Caudate nucleus (tissue), 63 donors: ENCODE measurements at places on chromosomes 1 and 21.
A peak's percentile ranks its signal among the peaks of the same experiment; 100 is the strongest.

GRCh38 chr1:100217834-100218233, 31.8 kb downstream of the DBT start:
- DNase-seq, result no peak

- DNase-seq, result no peak
Measured at GRCh38 chr1:211830055-211830327, 572 bp downstream of the LPGAT1 start.

DNA sequence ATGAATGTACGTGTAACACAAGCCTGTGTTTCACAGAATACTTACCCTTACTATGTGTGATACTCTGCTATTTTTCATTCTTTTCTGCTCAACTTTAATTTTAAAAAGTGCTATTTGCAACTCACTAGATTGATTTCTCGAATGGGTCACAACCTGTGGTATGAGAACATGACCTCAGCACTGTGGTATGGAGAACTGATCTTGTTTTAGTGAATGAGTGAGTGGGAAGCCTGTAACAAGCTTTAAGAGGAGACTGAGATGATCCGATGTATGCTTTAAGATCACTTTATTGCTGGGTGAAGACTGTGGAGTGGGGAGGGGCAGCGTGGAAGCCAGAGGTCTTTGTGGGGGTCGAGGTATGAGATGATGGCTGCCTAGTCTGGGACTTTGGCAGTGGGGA, 21.6 kb downstream of the MECR start:
- DNase-seq, result no peak

- DNase-seq, result no peak
Measured at GRCh38 chr1:232137066-232137465, 492.9 kb downstream of the SIPA1L2 start.

DNA sequence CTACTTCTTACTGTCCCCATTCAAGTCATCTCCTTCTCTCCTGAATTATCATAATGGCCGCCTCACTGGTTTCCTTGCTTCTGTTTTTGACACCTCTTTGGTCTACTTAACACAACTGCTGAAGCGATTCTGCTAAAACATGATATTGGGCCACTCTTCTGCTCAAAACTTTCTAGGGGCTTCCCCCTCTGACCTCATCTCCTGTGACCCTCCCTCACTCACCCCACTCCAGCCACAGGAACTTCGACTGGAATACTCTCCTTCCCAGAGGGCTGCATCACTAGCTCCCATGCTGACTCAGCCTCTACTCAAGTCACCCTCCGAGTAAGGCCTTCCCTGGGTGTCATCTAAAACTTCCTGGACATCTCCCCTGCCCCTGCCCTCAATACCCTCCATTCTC, 35.7 kb downstream of the NRIP1 start:
- no peak for DNase-seq

DNA sequence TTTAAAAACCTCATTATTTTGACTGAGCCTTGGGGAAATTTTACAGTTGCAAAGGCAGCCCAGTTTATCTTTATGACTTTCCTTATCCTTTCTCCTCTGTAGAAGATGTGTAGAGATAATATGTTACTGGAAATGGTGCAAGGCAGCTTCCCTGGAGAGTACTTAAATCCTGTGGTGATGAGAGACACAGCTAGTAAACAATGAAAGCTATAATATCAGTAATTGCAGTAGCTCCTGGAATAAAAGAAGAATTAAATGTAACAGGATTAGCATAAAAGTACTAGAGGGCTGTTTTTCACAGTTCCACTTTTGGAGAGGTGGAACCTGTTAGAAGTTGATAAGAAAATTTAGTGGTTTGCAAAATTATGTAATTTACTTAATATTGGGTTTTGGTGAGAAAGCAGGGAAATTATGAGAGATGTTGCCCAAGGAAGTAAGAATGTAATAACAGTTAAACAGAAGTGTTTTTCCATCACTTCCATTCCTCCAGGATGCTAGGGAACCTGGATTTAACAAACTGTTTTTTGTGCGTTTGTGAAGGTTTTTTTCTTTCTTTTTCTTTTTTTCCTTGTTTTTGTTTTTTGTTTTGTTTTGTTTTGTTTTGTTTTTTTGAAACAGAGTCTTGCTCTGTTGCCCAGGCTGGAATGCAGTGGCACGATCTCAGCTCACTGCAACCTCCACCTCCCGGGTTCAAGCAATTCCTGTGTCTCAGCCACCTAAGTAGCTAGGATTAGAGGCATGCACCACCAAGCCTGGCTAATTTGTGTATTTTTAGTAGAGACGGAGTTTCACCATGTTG, 15.7 kb upstream of the EDEM3 start:
- no peak for DNase-seq

DNA sequence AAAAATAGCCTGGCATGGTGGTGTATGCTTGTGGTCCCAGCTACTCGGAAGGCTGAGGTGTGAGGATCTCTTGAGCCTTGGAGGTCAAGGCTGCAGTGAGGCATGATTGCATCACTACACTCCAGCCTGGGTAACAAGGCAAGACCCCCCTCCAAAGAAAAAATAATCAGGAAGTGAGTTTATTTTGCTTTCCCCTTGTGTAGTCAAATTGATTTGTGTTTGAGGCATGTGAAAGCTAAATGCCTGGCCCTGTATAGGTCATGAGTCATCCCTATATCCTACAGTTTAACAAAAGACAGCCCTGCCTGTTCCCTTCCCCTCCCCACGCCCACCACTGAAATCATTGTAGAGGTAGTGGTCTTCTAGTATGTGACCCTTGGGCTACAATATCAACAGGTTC, 241.4 kb upstream of the JUN start:
- DNase-seq, result no peak

- DNase-seq, result no peak
Measured at GRCh38 chr21:44828362-44829056, 10.6 kb upstream of the SUMO3 start.

- no peak for DNase-seq
Measured at GRCh38 chr1:60581455-60582220, 500.7 kb upstream of the NFIA start.

DNA sequence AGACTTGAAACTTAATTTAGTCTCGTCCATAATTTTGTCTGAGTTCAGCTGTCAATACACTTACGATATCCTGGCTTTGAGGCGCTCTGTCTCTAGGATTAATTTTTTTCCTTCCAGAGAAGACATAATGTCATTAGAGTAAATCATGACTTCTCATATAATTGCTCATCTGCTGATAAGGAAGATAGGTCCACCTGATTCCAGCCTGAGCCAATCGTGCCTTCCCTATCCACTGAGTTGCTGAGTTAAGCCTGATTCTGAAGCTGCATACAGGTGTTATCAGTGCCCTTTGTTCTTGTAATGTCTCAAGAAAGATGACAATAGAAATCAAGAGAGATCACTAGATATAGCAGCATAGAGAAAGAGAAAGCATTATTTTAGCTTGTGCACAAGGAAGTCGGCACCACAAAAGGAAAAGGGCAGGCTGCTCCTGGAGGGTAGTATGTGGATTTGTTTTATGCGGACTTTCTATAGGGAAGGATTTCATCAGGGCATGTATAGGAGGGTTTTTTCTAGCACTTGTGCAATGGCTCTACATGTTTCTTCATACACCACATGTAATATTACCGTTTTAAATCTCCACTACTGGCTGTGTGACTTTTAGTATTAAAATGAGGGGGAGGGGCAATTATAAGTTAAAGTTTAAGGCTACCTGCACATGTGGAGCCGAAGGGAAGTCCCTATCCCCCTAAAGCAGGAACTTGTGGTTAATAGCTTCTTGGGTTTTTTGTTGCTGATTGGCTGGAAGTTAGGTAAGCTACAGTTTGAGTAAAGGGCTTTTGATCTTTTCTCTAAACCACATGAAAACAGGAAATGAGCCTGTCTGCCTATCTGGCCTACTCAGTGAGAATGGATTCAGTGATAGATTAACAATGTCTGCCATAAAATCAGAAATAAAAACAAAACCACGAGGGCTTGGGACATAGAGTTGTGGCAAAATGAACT, 133.4 kb downstream of the PLPPR5 start:
- DNase-seq, result no peak

DNA sequence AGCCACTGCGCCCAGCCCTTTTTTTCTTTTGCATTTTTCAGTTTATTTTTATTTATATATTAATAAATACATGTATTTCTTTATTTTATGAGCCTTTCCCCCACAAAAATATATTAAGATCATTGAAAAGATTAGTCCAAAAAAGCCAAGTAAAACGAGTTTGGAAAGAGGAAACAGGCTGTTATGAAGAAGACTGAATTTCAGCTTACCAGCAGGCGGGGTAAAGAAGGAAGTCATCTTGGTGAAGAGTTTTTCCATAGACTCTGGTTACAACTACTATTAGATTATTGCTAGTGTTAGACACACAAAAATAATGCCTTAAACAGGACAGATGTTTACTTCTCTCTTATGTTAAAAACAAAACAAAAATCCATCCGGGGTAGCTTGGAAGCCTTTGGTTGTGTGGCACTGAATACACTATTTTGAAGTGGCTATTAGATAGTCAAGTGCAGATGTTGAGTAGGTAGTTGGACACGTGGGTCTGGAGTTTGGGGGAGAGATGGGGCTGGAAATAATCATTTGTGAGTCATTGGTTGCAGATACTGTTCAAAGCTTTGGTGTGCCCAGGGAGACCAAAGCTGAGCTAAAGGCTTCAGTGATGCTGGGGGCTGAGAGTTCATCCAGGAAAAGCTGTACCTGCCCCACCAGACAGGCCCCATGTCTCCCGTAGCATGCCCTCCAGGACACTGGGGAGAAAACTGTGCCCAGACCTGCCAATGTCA, 8.7 kb upstream of the LRRC71 start:
- DNase-seq, result no peak

- DNase-seq, result no peak
Measured at GRCh38 chr1:198340139-198340538, 183.3 kb downstream of the NEK7 start.

DNA sequence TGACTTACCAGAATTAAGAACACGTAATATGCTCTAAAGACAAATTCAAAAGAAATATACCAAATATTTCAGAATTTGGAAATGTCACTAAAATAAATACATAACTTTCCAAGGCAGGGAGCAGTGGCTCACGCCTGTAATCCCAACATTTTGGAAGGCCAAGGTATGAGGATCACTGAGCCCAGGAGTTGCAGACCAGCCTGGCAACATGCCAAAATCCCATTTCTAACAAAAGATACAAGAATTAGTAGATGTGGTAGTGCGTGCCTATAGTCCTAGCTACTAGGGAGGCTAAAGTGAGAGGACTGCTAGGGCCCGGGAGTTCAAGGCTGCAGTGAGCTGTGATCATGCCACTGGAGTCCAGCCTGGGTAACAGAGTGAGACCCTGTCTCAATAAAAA, 11.7 kb downstream of the LUZP1 start:
- DNase-seq, result no peak

DNA sequence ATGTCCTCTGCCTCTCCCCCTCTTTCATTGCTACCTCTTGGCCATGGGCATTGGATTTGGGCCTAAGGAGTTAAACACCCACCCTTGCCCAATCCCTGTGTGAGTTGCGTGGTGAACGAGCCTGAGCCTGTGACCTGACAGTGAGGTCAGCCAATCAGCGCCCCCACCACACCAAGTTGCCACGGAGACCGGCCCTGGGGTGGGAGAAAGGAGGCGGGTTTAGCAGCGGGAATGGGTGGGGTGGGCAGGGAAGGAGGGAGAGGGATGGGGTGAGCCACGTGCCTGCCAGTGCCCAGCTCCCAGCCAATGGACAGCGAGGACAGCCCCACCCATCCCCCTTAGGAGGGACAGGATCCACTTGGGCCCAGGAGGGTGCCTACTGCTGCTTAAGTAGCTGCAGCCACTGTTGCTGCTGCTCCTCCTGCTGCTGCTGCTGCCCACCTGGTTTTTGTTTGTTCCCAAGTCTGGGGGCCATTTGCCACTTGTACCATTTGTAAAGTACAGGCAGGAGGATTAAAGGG, 9.5 kb downstream of the ZBTB7B start:
- peak; percentile 43 for DNase-seq

DNA sequence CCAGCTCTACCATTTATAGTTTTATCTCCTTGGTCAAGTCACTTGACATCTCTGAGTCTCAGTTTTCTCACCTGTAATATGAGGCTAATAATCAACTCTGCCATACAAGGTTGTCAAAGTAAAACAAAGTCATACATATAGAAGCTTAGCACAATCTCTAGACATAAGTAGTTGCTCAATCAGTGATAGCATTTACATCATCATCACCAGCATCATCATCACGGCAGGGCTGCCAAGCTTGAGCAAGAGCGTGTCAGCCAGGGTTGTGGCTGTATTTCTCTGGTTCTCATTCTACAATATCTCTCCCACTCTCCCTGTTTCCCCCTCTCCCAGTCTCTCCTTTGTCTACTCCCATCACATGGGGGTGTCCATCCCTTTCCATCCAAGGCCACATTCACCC, 41.7 kb upstream of the COA6 start:
- no peak for DNase-seq

DNA sequence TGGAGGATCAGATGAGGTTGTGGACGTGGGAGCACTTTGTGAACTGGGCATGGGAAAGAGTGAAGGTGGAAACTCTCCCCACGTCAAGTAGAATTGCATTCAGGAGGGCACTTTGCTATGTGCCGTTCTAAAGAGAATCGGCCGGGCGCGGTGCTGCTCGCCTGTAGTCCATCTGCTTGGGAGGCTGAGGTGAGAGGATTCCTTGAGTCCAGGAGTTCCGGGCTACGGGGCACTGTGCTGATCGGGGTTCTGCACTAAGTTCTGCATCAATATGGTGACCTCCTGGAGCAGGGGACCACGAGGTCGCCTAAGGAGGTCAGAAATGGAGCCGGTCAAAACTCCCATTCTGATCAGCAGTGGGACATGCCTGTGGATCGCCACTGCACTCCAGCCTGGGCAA, 141.9 kb downstream of the PEX14 start:
- DNase-seq, result no peak

GRCh38 chr1:159076438-159077119, at the start of gene AIM2:
TSS of gene AIM2 (minus strand) at chr1:159076766. CDS start at chr1:159073499, 3,267 bp downstream.
- DNase-seq, result no peak

DNA sequence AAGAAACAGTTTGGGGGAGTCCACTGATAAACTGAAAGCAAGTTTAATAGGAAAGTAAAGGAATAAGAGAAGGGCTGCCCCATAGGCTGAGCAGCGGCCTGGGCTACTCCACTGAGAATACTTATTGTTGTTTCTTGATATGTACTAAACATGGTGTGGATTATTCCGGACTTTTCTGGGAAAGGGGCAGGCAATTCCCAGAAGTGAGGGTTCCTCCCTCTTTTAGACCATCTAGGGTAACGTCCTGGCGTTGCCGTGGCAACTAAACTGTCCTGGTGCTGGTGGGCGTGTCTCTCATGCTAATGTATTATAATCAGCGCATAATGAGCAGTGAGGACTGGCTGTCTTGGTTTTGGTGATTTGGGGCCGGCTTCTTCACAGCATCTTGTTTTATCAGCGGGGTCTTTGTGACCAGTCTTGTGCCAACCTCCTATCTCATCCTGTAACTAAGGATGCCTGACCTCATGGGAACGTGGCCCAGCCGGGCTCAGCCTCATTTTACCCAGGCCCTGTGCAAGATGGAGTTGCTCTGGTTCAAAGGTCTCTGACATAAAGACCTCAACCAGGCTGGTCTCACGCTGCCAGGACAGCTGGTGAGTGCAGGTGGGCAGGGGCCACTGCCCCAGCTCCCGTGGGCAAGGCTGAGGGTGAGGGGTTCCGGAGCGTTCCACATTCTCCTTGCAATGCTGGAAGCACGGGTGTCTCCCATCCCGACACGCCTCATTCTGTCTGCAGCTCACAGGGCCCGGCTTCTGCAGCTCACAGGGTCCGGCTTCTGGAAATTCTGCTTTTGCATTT, 19.6 kb upstream of the C1orf159 start:
- DNase-seq, result no peak

- no peak for DNase-seq
Measured at GRCh38 chr1:95440511-95440910, 206.5 kb downstream of the RWDD3 start.
